ENCODE measurements at places on chromosomes 4 and X.

GRCh38 chr4:71074452-71075299 lies 81.2 kb downstream of the DCK start:
- no peak for DNase-seq

DNA sequence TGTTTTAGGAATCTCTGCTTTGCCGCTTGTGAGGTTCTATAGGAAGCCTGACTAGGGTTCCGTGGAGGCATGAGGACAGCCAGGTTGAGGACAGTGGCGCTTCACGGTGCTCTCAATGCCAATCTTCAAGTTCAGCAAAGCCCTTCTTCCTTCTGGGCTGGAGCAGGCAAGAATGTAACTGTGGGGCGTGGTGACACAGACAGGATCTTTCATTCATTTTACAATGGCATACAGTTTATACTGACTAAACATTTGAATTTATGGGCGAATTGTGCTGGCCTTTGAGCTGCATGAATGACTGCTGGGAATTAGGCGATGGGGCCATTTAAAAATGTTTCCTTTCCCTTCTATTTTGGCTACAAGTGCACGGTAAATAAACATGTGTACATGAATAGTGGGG lies 2.9 kb upstream of the NHS start:
- DNase-seq, result no peak

- no peak for DNase-seq
Observed at GRCh38 chr4:64975177-64975576, 565.9 kb upstream of the TECRL start.

DNA sequence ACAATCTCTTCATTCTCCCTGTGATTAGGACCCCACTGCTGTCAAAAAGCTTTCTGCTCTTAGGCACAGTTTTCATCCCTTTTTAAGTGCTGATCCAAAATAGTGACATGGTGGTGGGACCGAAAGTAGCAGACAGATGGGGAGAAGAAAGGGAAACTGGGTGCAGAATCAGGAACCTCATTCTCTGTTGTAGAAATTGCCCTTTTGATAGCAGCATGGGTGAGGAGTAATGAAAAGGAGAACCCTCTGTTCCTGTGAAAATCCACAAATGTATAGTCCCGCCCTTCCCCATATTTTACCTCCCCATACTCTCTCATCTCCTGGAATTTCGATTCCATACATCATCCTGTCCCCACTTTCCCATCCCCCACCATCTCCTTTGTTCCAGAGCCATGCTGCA lies 126.5 kb downstream of the STIM2 start:
- DNase-seq, result no peak

DNA sequence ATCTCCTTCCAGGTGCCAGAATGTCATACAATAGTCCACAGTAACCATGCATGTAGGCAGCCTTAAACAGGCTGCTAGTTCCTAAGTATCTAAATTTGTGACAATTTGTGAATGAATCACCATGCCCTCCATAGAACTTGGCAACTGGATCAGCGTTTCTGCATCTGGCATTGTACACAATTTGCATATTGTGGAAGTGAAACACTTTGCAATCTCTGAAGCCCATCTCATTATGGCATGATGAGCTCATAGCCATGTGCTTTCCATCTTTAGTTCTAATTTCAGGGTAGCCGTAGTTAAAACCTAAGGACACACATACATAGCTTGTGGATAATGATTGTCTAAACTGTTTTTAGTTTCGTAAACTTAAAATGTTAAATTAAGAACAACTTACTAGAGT lies 573.6 kb downstream of the PPP4R3C start:
- no peak for DNase-seq

DNA sequence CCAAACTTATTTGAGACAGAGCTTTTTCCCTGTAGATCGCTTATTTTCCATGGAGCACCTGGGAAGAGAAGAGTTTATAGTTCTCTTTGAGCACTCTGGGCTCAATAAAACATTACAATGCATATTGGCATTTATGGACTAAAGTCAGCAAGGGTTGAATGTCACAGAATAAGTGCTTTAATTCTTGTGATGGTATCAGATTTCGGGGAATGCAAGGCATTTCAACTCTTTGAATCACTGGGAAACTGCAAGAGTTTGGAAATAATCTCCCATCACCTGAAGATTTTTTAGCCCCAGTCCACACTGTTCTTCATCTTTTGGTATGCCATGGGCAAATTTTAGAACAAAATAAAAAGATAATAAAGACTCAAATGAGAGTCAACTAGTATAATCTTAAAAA lies 111.5 kb upstream of the WDFY3 start:
- DNase-seq, result no peak

DNA sequence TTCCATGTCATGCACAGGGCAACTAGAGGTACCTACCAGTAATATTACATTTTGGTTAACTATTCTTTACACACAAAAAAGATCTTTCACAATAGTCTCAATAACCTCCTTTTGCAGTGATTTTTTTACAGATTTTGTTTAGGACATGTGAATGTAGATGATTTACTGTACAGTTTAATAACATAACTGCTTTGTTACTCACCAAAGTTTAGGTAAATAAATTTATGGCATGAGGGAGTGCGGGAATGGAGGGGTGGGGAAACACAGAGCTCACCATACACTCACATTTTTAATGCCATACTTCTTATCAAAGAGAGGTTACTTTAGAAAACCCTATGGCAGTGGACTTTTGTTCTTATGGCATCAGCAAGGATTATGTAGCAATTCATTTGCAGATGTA lies 93.1 kb upstream of the TEX13A start:
- DNase-seq, result no peak

DNA sequence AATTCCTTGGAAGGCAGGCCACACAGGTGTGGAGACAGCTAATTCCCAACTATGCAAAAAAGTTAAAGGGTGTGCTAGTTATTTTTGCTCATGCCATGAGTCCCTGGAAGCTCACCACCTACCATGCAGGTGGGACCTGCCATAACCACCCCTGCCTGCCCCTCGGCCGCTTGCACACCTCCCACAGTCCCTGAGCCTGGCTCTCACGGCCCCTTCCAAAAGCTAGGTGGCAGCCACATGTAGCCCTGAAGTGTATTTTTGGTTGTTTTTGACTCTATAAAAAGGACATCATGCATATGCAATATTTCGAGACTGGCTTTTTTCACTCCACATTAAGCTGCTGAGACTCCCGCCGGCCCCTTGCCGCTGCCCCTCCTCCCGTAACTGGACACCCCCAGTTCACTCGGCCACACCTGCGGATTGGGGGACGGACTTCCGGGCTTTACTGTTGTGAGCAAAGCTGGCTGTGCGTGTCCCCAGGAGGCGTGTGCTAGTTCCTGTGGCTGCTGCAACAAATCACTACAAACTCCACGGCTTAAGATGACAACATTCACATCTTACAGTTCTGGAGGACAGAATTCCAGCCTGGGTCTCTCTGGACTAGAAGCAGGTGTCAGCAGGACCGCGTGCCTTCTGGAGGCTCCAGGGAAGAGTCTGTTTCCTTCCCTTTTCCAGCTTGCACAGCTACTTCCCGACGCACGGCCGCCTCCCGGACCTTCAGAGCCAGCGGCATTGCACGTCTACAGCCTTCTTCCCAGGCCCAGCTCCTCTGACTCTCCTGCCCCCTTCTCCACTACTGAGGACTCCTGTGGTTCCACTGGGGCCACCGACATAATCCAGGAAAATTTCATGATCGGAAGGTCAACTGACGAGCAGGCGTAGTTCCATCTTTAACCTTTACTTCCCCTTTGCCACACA lies 24.8 kb downstream of the ZFYVE28 start:
- DNase-seq, result no peak

- DNase-seq, result no peak
Observed at GRCh38 chr4:177214935-177215334, 94.7 kb upstream of the NEIL3 start.

GRCh38 chr4:153176938-153177337 lies 27.3 kb upstream of the TRIM2 start:
- DNase-seq, result no peak

DNA sequence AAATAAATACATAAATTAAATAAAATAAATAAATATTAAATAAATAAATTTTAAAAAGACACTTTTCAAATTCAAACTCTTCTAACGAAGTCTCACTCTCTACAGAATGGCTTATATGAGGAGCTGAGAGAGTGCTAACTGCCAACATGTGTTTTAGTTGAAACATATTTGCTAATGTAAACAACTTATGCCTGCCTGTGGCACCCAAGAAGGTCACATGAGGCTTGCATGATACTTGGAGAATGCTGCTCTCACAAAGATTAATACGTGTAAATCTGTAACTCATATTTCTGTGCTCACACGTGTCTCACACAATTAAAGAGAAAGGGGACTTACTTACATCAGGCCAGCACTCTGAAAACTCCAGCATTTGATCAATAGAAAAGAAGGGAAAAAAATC lies 43.2 kb upstream of the PITX2 start:
- no peak for DNase-seq

DNA sequence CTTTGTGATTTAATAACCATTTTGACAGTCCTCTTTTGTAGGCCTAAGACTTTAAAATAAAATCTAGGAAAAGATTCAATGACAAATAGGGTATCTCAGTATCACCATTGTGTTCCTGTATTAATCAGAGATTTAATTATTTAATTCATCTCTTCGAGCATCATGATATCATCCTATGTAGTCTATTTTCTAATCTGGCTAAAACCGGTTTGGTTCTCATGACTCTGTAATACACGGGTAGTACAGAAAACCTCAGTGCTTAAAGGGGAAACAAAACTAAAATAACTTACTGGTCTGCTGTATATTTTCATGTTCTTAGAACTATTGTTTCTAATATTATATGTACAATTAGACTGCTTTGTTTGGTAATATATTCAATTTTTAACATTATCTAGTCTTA lies 23.7 kb upstream of the FBXW7 start:
- no peak for DNase-seq

- DNase-seq, result no peak
Observed at GRCh38 chr4:71396382-71396781, 57.6 kb downstream of the SLC4A4 start.

GRCh38 chr4:13893211-13893610 lies 265.7 kb upstream of the BOD1L1 start:
- DNase-seq, result no peak

DNA sequence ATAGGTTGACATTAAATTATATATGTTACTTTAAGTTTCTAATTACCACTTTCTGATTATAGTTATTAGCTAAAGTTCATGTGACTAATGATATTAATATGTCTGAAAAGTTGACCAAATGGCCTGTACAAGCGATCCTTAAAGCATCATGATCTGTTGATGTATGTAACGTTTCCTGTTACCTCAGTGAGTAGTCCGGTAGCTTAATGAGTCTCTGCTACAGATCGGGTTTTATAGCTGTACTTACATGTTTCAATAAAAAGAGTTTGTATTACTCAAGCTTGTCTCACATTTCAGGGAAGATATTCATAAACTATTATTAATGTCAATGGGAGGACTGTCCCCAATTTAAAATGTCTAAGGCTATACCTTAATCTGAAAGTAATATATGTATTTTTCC lies 246.3 kb downstream of the PPP3CA start:
- no peak for DNase-seq

DNA sequence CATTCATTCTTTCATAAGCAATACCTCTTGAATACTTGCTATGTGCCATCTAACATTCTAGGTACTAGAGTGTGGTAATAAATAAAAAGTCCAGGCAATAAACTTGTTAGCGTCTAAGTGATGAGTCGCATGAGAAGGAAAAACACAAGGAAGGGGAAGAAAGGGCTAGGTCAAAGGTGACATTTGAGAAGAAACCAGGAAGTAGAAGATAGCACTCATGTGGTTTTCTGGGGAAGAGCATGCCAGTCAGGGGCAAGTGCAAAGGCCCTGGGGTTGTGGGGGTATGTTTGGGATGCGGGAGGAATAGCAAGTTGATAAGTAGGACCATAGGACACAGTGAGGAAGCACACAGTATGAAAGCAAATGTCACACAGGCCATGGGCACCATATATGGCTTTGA lies 157.0 kb downstream of the TSPAN5 start:
- no peak for DNase-seq

DNA sequence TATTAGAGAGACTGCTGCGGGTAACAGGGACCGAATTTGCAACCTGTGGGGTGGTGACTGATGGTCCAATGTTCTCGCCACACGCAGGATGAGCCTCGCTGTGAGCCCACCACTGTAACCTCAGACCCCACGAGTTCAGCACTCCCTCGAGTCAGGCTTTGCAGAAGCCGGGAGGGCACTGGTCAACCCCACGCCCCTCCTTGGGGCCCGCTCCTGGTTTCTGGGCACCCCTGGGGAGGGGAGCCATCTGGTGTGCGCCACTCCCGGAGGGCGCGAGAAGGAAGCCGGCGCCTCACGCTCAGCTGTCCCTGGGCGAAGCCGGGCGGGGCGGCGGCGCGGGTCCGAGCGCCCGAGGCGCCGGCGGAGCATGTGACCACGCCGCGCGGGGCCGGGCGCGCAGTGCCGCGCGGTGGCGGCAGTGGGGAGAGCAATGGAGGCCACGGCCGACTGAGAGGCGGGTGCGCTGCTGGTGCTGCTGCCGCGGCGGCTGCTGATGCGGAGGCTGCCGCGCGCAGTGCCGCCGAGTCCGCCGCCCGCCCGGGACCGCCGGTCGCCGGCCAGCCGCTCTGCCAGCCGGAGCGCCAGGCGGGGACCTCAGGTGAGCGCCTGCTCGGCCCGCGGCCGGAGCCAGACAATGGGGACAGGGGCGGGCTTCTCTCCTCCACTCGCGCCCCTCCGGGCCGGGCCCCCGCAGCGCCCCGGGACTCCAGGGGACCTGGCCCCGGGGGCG lies 100.1 kb downstream of the CEP135 start:
- DNase-seq, result no peak

GRCh38 chr4:152200511-152201333 lies 335.2 kb downstream of the FBXW7 start:
- DNase-seq, result no peak

DNA sequence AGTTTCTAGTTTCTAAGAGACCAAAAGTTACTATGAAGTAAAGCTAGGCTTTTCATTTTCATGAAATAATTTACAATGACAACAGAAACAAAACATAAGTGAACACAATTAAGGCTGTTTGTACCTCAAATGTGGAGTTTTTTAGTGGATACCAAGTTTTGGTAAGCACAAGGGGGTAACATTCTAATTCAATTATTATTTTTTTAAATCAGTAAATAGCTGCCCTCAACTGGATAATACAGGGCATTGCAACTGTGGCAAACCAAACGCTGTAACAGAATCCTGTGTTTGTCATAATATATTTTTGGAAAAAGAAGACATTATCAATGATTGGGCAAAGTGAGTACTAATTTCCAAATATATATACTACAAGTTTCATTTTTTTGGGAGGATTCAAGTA lies 150.3 kb downstream of the FBXW7 start:
- DNase-seq, result no peak

DNA sequence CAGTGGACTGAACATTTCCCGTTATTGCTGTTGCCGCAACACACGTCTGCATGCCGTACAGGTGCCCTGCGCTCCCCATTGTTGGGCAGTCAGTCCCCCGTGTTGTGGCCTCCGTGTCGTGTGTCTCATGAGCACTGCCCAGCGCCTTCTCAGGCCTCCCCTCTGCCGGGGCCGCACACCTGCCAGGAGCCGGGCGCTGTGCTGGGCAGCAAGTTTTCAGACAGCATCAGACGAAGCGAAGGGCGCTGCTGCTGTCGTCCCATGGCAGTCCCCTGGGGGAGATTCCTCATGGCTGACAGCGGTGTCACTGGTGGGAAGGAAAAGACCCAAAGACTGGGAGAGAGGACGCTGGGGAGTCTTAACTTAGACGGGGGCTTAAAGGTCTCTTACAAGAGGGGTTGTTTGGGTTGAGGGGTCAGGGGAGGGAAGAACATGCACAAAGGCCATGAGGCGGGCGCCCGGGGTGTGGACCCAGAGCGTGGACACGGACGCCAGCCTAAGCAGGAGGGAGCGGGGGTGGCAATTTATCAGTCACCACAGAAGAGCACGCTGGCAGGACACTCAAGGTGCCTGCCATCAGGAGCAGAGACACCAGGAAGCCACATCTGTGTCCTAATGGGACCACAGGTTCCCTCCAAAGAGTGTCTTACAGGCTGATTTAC lies 47.3 kb downstream of the RGS12 start:
- no peak for DNase-seq

All from stimulated activated CD8-positive, alpha-beta memory T cell treated with anti-CD3 and anti-CD28 coated beads, Interleukin-4, amount 100 ng/mL, for 4 hours (primary cell).